ENCODE measurements at places on chromosomes 2 and 18.

GRCh38 chr2:38438883-38439612, 62.0 kb upstream of the ATL2 start:
- no peak for DNase-seq

DNA sequence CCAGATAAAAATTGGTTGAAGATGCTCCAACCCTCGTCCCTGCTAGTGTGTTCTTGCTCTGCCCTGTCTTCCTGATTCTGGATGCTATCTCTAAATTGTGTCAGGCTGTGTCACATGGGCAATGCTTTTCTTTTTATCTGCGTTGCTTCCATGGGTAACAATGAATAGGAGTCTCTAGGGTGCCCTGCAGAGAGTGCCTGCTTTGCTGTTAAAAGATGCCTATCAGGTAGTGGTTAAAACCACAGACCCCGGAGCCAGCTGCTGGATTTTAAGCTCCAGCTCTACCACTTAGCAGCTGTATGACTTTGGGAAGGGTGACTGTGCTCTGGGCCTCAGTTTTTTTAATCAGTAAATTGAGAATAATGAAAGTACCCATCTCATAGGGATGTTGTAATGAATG, 340.3 kb downstream of the PLCL1 start:
- DNase-seq = no peak

DNA sequence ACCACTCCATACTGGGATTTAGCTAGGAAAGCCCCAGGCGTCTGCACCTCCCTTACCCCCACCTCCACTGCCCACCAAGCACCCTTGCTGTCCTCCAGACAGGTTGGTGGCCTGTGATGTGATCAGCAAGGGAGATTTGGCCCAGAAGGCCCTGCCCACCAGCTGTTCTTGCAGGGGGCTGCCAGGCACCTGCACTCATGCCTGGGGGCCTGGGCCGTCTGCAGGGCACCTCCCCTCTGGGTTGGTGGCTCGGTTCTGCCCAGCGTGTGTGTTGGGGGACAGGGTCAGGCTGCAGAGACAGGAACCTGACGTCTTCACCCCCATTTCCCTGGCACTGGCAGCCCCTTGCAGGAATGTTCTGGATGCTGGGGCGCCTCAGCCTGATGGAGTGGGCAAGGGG, 5.8 kb downstream of the DNMT3A start:
- DNase-seq = no peak

GRCh38 chr2:234852941-234853340, 98.9 kb upstream of the SH3BP4 start:
- DNase-seq = no peak

DNA sequence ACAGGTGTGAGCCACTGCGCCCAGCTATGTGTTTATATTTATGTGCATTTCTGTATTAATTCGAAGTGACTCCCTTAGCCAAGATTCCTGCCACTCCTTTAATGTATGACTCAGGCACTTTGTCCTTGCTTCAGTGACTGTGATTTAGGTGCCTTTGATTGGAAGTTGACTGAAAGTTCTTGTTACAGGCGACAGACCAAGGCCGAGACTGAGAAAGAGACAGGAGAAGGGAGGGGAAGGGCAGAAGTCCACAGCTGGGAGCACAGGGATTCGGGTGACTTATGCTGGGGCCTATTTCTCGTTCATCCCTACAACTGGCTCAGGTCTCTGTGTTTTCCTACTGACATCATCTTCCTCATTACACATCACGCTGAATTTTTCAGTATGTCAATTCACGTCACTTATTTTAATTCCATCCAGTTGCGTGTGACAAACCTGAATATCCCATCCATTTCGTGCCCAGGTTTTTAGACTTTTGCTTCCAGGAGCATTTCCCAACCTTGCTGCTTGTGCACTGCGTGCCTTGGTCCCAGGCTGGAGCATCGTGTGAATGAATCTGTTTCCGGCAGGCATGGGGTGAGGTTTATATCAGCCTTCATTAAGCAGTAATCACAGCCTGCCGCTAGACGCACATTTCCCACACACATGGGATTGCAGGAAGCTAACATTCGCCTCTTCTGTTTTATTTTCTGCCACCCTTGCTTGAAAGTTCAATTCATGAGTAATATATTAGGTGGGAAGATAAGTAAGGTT, 42.4 kb downstream of the TMEM18 start:
- no peak for DNase-seq

- DNase-seq = no peak
Measured at GRCh38 chr2:2765839-2766495, 434.9 kb upstream of the MYT1L start.

GRCh38 chr2:64626146-64626809, 27.4 kb downstream of the SERTAD2 start:
- no peak for DNase-seq

DNA sequence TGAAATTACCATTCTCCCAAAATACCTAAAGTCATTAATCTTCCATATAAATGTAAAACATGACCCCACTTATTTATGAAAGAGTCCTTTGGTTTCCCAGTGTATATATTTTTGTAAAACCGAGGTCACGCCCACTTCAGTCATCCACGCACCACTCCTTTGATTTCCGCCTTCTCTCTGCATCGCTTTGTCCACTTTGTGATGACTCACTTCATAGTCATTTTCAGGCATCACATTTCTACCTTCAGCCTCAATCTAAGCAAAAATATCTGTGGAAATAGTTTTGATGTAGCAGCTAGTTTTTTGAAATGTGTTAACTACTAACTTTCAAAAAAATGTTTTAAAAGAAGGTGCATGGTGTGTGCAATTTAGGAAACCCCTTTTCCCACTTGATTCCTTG, 793.5 kb upstream of the SOX11 start:
- no peak for DNase-seq

- DNase-seq = no peak
Measured at GRCh38 chr2:241563031-241563507, 4.5 kb downstream of the BOK start.

DNA sequence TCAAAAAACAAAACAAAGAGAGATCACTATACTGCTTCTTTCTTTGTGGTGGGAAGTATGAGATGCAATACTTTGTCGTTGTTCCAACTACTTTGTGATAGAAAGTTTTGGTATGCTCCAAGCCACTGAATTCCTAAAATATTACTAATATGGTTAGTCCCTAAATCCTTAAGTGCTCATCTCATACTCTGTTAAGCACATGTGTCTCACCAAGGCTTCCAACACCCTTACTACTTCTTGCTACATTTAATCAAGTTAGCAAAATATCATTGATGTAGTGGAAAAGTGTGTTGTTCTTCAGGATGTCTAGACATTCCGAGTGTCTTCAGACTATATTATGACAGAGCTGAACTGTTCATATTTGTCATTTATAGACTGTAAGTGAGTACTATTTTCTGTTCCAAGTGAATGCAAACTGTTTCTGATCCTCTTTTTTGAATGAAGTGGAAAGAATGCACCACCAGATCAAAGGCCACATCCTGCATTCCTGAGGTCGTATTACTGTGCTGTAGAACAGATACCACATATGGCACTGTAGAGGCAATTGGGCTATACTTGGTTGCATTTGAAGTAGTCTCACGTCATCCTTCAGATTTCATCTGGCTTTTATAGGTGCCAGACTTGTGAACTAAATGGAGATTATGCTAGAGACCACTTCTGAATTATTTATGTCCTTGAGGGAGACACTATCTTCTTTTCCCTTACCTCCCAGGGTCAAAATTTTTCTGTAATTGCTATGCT, 298.4 kb upstream of the ZNF521 start:
- DNase-seq = no peak

GRCh38 chr2:147515213-147515612, 329.6 kb upstream of the ACVR2A start:
- DNase-seq = no peak

GRCh38 chr2:227388537-227389011, 825 bp upstream of the SCYGR1 start:
- DNase-seq = peak; percentile 21

GRCh38 chr2:95500854-95501253, 16.3 kb upstream of the TRIM43B start:
- no peak for DNase-seq

All from GOT3 (cell line).